Activated B cell treated with CpG ODN at 0.5 μM for 24 hours (primary cell): ENCODE measurements at places on chromosomes 12 and 14.

DNA sequence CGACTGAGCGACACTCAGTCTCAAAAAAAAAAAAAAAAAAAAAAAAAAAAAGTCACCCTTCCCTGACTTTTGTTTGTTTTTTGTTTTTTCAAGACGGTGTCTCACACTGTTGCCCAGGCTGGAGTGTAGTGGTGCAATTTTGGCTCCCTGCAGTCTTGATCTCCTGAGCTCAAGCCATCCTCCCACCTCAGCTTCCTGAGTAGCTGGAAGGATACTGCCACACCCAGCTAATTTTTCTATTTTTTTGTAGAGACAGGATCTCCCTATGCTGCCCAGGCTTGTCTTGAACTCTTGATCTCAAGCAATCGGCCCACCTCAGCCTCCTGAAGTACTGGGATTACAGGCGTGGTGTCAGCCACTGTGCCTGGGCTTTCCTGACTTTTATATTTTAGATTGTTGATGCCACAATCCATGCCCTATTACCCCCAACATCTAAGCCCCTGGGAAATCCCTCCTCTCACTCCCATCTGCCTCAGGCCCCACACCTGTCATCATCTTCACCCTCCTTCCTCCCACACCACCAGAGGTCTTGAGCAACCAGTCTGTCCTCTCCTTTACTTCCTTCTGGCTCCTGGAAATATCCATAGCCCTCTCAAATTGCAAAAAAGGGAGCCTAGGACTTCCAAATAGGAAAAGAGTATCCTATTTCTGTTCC, 7.8 kb downstream of the IKZF4 start:
- no peaks in the 10 kb centered on the region for H3K27me3 ChIP-seq
- H3K4me3 ChIP-seq = no peak overlapping the region
- H3K36me3 ChIP-seq = peaks cover 12% of the 10 kb centered on the region

GRCh38 chr14:34387974-34388516, 74.0 kb downstream of the SPTSSA start:
- H3K27ac ChIP-seq = no peak overlapping the region
- no peaks in the 10 kb centered on the region for H3K36me3 ChIP-seq
- peaks cover 32% of the 10 kb centered on the region for H3K27me3 ChIP-seq
- no peak overlapping the region for H3K4me3 ChIP-seq
- H3K4me1 ChIP-seq = no peaks in the 10 kb centered on the region
- DNase-seq = no peak

GRCh38 chr12:7212678-7213077, 23.2 kb downstream of the PEX5 start:
- no peaks in the 10 kb centered on the region for H3K27me3 ChIP-seq
- H3K4me3 ChIP-seq = no peak overlapping the region
- H3K4me1 ChIP-seq = no peaks in the 10 kb centered on the region

DNA sequence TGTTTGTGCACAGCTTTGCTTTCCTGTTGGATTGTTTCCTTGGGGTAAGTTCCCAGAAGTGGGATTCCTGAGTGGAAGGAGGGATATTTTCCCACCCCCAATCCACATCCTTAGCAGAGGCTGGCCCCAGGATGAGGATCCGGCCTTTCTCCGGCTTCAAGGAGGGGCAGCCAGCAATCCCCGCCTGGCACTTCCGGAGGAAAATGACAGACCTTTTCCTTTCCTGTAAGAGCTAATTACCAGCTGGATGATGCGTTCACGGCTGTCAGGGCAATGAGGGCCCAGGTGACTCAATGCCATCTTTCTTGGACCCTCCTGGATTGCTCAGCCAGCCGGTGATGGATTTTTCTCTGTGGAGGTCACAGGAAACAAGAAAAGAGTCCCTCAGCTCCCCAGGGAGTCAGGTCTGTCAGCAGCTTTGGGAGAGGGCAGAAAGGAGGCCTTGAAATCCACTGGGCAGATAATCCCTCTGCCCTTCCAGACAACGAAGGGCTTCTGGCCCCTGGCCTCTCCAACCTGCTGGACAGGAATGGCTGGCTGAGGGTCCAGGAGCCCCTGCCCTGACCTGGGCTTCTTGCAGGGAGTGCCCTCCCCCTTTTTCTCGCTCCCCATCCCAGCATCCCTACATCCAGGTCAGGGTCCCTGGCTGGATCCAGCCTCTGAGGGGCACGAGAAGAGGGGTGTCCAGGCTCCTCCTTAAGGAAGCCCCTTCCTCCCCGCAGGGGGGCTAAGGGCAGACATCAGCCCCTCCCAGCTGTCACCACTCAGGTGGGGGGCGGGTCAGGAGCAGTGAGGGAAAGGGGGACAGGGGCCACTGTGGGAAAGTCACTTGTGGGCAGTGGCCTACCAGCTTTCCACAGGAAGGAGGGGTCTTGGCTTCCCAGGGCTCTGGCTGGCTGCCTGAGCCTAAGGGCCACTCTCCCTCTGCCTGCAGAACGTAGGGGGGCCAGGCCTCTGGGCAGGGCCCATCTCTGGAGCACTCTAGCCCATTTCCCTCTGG, 16.1 kb upstream of the CCDC85C start:
- H3K27ac ChIP-seq = no peak overlapping the region
- H3K27me3 ChIP-seq = peaks cover 48% of the 10 kb centered on the region
- no peaks in the 10 kb centered on the region for H3K36me3 ChIP-seq

DNA sequence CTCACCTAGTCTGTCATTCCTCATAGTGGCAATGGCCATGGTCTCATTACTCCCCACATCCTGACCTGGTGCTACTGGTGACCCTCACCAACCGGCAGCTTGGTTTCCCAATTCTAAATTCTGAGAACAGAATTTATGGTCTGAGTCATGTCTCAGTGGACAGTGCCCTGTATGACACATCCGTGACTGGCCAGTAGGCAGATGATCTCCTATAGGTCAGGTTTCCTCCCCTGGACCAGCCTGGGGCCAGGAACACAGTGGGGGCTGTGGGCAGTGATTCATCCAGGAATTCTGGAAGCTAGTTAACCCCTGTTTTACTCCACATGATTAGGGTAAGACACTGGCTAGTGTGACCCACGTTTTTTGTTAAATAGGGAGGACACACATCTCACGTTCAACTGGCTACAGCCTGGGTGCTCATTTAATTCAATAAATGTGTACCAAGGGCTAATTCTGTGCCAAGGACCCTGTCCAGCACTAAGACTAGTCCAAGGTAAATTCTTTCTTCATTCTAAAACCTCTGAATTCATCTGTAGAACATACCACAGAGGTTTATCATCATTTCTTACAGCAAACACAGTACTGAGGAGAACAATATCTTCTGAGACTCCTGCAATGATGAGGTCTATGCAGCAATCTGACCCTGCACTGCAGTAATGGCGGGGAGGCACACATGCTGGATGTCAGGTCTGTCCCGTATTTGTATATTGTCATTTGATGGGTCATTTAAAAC, 249.6 kb upstream of the TBX3 start:
- H3K4me3 ChIP-seq = no peak overlapping the region
- no peak for DNase-seq
- H3K27me3 ChIP-seq = no peaks in the 10 kb centered on the region
- no peaks in the 10 kb centered on the region for H3K4me1 ChIP-seq

DNA sequence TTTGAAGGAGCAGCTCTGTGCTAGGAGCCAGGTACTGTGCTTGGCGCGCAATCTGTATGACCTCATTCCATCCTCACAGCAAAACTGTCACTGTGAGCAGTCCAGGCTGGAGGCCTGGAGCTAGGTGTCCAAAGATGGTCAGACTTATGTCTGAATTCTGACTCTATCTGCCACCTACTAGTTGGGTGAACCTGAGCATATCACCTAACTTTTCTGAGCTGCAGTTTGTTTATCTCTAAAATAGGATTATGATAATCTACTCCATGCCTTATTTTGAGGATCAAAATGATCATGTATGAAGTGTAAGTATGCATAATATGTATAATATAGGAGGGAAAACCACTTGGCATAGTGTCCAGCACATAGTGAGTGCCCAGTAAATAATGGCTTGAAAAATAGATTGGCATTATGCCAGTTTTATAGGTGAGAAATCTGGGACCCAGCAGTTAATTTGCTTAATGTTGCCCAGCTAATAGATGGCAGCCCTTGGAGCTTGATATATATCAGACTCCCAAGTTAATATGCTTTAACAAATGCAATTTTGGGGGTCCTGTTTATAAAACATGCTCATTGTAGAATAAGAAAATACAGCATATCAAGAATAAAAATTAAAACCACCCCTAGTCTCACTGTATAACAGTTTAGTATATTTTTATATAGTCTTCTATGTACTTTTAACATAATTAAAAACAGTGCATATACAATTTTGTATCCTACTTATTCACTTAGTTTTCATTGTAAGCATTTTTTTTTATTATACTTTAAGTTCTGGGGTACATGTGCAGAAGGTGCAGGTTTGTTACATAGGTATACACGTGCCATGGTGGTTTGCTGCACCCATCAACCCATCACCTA, 4.5 kb upstream of the JPH4 start:
- DNase-seq = no peak
- no peaks in the 10 kb centered on the region for H3K36me3 ChIP-seq
- peaks cover 6% of the 10 kb centered on the region for H3K4me1 ChIP-seq
- H3K27ac ChIP-seq = no peak overlapping the region
- no peak overlapping the region for H3K4me3 ChIP-seq
- H3K27me3 ChIP-seq = peaks cover 34% of the 10 kb centered on the region
